ENCODE measurements at places on chromosomes 2 and 18.

- no peak for DNase-seq
Measured at GRCh38 chr2:10428924-10429323, 19.2 kb downstream of the ODC1 start.

GRCh38 chr2:239087046-239087710, 239.3 kb downstream of the TWIST2 start:
- DNase-seq: no peak

- no peak for DNase-seq
Measured at GRCh38 chr18:14179306-14179705, 47.1 kb upstream of the ZNF519 start.

DNA sequence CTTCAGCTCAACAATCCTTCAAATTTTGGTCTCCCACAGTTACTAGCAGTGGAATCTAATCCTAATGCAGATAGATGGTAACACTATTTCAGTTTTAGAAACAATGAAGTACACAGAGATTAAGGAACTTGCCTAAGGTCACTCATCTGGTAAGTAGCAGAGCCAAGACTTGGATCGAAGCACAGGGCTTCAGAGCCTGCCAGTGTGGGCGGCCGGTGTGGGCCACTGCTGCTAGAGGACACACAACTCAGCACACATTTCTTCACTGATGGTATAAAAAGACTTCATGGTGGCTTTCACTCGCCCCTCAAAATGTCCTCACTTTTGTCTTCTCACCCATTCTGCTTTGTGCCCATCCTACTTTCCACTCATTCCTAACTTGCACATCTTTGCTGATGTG, 11.1 kb downstream of the C2orf74 start:
- no peak for DNase-seq

Measured in activated CD4-positive, alpha-beta T cell treated with anti-CD3 and anti-CD28 coated beads, Interleukin-2, amount 10 ng/mL, durations not matched to agents 7 days and 5 days (primary cell).